Amniotic epithelial cell (primary cell): ENCODE measurements at places on chromosomes 3 and 15.

DNA sequence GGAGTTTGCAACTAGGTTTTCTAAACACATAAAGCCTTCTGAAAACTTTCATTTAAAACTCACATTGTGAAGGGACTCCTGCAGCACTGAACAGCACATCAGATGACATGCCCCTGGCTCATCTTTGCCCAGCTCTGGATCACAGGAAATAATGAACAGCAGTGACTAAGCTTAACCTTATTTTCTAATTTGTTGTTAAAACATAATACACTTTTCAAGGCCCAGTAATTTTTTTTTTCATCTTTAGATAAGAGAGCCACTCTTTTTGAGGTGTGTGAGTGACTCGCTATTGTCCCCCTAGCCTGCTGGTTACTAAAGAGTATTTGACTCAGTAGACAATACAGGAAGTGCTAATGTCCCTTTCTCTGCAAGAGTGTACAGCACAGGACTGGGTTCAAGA lies 204.0 kb downstream of the OSBPL10 start:
- DNase-seq = no peak

DNA sequence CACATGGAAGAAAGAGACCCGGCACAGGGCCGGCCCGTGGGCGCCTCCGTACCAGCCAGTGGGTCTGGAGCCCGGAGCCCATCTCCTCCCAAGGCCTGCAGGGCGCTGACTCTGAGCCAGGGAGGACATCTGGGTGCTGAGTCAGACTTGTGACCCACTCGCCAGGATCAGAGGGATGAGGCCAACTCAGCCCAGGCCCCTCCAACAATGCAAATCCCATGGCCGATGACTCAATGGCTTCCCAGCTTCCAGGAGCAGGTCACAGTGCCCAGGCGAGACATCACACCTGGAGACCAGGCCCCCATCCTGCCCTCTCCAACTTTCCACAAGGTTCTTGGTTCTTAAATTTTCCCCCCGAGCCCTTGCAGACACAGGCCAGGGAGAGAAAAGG lies 95.1 kb downstream of the LRIG1 start:
- DNase-seq = peak; percentile 55

DNA sequence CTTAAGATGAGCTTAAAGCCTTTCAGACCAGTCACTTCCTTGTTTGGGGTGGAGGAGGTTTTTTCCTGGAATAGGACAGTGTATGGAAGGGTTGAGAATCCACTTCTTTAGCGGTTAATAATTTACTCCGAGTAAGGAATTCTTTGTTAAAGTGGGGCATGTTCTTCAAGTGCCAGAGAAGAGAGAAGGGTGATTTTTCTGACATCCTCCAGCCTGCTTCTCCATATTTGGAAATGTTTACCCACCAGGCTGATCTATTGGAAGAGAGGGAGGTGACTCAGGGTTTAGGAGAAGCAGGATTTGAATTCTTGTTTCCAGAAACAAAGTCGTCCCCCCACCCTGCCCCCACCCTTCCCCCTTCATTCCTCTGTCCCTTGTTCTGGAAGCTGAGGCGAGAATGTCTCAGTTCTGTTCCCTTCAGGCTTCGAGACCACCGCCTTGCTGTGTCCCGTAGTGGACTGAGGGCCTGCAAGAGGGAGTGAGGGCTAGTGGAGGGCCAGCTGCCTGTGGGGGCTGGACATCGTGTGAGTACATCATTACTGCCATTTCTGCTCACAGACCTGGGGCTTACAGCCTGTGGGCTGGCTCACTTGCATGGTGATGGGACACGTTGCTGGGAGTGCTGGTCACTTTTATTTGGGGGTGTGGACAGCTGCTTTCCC lies 58.5 kb downstream of the LPP start:
- DNase-seq = peak; percentile 76

GRCh38 chr3:153095441-153095840 lies 66.6 kb upstream of the RAP2B start:
- DNase-seq = no peak

- DNase-seq = no peak
Observed at GRCh38 chr3:156802821-156803606, 23.1 kb upstream of the LEKR1 start.

DNA sequence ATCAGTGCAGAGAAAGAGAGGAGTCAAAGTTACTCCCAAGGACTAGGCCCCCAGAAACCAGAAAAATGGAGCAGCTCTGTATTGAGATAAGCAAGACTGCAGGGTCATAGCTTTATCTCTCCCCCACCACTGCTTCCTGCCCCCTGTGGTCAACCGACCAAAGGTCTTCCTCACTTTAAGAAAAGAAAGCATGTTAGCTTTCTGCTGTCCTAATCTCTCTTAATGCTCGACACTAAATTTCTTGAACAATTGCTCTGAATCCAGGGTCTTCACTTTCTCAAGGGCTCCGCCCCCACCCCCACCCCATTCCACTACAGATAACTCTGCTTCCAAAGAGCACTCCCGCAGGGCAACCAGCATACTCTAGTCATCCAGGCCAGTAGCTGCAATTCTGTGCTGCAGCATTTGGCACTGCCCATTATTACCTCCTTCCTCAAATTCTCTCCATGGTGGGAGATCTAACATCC lies 31.9 kb downstream of the TNIK start:
- no peak for DNase-seq

GRCh38 chr3:187450431-187451190 lies 82.4 kb downstream of the RTP4 start:
- DNase-seq = no peak

DNA sequence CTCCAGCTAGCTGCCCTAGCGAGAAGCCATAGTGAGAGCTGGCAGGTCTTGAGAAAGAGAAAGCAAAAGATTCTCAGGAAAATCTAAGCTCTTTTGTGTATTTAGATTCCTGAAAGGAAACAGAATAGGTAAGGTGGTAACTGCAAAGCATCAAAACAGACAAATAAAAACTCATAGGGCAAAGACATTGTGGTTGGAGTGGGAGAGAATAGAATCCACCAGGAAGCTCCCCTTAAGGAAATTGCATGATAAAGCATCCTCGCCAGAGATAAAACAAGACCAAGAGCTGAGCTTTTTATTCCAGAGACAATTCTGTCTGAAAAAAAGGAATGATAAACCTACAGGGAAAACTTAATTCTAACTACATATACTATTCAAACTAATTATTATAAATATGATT lies 232.6 kb downstream of the SI start:
- DNase-seq = no peak

GRCh38 chr15:57916695-57917094 lies 148.8 kb downstream of the ALDH1A2 start:
- DNase-seq = no peak

GRCh38 chr3:52218937-52219650 lies 6.4 kb downstream of the TLR9 start:
- DNase-seq = no peak

DNA sequence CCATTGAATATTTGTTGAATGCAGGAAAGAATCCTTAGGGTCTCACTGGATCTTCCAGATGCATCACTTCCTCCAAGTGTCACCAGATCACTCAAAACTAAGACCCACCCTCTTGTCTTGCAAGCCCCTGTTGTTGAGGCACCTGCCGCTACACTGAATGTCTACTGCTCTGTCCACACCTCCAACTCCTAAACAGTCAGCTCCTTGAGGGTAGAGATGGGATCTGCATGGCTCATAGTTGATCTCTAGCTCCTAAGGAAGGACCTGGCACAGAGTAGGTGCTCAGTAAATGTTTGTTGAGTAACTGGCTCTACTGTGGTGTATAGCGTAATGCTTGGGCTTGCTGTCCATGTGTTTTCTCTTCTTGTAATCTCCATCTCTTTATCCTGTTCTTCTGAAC lies 8.8 kb downstream of the SLC6A20 start:
- DNase-seq = no peak

DNA sequence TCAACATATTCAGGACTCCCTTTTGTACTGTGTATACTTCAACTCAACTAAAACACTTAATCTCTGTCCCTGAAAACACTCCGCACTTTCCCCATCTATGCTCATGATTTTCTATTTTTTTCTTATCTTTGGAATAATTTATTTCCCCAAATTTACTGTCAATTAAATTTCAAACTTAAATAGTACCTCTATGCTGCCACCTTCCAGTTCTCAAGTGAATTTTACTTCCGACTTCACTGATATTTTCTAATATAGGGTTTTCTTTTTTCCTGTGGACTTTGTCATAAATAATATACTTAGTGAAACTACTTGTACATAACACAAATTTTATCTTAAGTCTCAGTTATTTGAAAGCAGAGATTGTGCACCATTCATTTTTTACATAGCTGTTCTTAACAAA lies 1303.3 kb downstream of the OTOL1 start:
- DNase-seq = no peak

DNA sequence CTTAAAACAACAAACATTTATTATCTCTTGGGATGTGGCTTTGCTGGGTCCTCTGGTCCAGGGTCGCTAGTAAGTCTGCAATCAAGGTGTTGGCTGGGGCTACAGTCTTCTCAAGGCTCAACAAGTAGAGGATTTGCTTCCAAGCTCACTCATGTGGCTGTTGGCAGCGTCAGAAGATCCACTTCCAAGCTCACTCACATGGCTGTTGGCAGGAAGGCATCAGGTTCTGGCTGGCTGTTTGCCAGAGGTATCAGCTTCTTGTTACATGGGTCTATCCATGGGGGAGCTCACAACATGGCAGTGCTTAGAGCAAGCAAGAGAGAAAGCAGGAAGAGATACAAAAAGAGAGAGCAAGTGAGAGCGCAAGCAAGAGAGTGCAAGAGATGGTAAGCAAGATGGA lies 15.0 kb upstream of the BNC1 start:
- no peak for DNase-seq

DNA sequence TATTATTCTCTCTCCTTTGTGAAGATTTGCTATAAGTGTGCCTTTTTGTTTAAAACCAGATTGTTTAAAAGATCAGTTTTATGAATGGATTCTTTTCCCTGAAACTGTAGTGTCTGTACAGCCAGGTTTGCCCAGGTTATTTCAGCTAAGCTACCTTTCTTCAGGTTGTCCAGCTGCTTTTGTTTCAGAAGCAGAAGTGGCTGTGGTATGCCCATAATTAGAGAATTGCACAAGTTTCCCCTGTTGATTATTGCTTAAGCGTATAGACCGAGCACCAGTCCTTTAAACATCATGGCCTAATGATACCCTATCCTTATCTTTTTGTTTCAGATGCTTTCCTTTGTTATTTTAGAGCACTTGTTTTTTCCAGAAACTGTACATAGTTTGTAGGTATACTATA lies 10.2 kb downstream of the ASB7 start:
- no peak for DNase-seq

DNA sequence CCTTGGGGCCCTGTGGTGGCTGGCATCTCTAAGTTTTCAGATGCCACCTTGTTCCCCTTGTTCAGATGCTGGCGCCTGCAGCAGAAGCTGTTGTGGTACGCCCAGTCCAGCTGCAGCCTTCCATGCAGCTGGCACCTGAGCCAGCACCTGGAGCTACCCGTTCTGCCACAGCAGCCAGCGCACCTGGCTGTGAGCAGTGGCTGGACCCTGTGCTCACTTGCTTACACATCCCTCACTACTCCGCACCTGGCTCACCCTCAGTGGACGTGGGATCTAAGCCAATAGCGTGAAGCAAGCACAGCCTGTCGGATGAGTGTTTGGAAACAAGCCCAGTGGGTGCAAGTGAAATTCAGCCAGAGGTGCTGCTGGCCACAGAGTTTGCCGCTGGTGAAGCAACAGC lies 607.5 kb upstream of the BCHE start:
- DNase-seq = no peak

- peak; percentile 28 for DNase-seq
Observed at GRCh38 chr3:171977860-171978259, 61.5 kb upstream of the FNDC3B start.

GRCh38 chr3:23553353-23553752 lies 252.4 kb upstream of the UBE2E1 start:
- no peak for DNase-seq

DNA sequence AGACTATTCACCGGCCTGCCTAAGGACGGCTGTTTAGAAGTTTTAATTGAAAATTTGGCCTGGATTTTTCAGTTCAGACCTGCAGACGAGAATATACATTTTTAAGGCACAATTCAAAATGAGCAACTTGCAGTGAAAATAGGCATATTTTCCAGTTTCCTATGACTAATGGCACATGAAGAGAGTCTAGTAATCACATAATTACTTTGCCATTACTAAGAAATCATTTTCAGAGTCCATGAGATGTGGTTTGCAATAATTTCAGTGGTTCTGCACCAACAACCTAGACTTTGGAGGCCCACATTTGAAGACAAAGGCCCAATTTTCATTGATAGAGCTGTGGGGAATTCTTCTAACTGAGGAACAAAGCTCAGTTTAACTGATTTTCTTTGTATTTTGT lies 205.3 kb downstream of the SOX2 start:
- DNase-seq = no peak

- no peak for DNase-seq
Observed at GRCh38 chr3:52801839-52802238, 7.2 kb downstream of the ITIH3 start.

GRCh38 chr3:198048445-198048844 lies 88.4 kb downstream of the LMLN start:
- DNase-seq = no peak

GRCh38 chr3:107737914-107738313 lies 215.2 kb downstream of the BBX start:
- no peak for DNase-seq

- DNase-seq = peak; percentile 42
Observed at GRCh38 chr3:71987089-71987735, 202.3 kb upstream of the PROK2 start.

DNA sequence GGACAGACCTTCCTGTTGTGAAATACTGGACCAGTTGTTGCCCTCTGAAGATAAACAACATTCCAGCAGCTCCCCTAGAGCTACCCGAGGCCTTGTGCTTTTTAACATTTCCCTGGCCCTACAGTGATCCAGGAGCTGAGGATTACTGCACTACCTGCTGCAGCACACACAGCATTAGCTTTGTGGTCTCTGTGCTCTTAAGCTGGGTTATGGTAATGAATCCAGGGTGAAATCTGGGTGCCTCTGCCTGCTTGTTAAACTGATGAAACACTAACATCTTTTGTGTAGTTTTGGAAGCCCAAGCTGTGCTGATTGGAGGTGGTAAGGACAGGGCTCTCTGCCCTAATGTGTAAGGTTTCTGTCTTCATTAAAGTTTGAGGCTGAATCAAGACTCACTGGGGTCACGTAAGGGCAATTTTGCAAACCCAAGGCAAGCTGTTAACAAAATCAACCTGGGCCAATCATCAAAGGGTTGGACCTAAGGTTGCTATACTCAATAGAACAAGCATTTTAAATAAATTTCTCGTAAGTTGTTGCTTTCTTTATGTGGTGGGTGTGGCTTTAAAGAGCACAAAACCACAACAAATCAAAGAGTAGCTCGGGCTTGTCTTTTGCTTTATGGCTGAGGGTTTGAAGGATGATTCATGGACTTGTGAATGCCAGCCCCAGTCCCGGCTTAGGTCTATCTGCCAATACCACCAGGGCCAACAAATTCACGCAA lies 183.9 kb downstream of the TPRG1 start:
- peak; percentile 88 for DNase-seq

GRCh38 chr3:154244644-154245043 lies 79.6 kb downstream of the DHX36 start:
- DNase-seq = peak; percentile 41

DNA sequence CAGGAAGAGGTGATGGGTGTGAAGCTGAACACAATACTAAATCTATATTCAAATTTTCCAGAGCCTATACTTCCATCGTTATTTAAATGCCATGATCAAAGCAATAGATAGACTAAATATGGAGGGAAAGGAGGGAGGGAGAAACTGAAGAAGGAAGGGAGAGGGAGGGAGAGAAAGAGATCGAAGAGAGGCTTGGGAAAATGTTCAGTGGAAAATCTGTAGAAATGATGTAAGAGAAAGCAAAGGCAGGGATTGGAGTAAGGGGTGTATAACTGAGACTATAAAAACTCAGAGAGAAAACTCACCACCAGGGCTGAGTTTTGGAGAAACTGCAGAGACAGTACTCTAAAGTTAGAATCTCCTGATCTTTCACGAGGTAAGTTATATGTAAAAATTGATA lies at the start of gene OSTN:
Gene OSTN, plus strand, starts transcription at position 310 of the 400 bp plus-strand sequence. CDS start 13,292 bp downstream, outside the sequence.
- no peak for DNase-seq

- DNase-seq = no peak
Observed at GRCh38 chr3:157516928-157517327, 13.7 kb upstream of the VEPH1 start.
